Fibroblast of mammary gland (primary cell): ENCODE measurements at places on chromosomes 11 and 22.

GRCh38 chr11:1181853-1182535 lies 24.2 kb downstream of the MUC5AC start:
- no peak for DNase-seq

GRCh38 chr11:64455456-64456261 lies 96.7 kb downstream of the RPS6KA4 start:
- DNase-seq = no peak

DNA sequence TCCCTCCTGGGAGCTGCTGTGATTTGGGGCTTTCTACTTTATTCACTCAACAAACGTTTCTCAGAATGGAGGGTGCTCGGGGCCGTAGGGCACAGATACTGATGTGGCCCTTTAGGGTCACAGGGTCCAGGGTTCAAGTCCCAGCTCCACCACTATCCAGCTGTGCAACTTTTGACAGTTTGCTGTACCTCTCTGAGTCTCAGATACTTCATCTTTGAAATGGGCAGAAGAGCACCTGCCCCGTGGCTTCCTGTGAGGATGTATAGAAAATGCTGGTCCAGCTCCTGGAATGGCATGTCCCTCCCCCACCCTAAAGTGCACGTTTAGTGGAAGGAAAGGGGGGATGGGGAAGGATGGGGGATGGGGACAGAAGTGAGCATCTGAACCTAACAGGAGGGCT lies 21.9 kb upstream of the PRR5 start:
- no peak for DNase-seq

DNA sequence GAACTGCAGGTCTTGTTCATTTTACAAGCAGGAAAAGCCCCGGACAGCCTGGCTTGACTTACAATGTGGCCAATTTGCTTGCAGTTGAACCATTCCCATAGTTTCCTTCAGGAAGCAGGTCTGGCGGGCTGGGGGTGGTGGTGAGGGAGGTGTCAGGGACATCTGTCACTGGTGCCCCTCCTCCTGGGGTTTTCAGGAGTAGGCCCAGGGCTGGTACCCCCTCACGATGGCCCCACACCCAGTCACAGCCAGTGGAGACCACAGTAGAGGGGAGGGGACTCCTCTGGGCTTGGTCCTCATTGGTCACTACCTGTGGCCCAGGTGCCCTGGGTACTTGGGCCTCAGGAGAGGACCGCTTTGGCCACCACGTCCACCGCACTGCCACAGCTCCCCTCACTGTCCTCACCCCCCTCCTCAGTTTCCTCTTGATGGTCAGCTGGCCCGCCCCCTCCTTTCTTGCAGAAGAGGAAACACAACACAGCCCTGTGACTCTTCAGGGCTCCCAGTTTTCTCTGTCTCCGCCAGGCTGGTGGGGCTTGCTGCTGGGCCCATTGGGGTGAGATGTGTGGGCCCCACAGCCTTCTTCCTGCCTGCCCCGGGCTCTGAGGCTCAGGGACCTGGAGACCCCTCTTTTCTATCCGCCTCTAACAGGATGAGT lies 39.8 kb upstream of the SHISAL1 start:
- DNase-seq = no peak

GRCh38 chr11:70301191-70301590 lies 30.7 kb downstream of the PPFIA1 start:
- DNase-seq = no peak

- no peak for DNase-seq
These were observed 7.7 kb downstream of the SLC22A8 start for GRCh38 chr11:63007920-63008319.

DNA sequence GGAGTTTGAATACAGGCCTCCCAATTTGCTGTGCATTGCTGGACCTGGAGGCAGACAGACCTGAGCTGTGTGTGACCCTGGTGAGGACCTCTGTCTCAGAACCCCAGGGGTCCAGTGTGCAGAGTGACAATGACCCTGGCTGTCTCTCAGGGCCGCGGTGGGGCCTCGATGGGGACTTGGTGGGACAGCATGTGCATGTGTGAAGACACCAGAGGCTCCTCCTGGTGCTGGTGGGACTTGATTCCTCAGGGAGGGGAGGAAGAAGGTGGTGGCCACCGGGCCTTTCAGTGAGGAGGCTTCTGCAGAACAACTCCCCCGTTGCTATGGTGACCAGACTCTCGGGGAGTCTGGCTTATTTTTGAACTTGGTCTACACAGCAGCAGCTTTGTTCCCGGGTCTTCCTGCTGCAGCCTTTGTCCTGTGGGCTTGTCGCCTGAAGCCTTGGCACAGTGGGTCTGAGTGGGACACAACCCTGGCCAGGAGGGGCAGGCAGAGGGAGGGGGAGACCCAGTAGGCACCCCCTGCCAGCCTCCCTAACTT lies 35.3 kb downstream of the MCM5 start:
- no peak for DNase-seq

DNA sequence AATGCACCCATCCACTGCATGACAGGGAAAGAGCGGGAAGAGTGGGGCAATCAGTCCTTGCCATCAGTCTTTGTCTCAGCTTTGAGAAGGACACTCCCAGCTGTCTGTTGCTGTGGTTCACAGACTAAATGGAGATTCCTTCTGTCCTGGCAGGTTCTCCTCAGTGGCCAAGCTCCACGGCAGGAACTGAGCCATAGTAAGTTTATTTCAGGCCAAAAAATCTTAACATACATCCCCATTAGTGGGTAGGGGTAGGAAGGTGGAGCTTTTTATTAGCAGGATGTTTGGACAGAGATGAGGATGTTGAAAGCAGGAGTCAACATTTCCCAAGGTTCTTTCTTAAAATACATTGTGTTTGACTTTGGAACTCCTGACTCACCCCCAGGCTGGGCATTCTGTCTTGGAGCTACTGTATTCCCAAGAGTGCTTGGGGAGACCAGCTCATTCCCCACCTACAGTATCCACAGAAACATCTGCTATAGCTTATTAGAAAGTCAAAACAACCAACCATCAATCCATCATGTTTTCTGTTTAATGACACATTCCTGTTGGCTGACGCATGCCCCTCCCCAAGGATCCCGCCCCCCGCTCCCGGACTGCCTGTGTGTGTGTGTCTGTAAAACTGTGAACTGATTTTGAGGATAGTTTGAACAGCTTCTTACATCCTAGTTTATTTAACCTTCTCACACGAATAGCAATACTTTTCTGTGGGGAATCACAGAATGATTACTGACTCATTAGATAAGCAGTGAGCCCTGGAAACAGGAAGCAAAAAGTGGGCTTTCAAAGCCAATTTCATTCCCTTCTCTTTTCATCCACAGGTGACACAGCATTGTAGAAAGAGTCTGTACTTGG lies 109.5 kb downstream of the CCDC81 start:
- peak; percentile 100 for DNase-seq

DNA sequence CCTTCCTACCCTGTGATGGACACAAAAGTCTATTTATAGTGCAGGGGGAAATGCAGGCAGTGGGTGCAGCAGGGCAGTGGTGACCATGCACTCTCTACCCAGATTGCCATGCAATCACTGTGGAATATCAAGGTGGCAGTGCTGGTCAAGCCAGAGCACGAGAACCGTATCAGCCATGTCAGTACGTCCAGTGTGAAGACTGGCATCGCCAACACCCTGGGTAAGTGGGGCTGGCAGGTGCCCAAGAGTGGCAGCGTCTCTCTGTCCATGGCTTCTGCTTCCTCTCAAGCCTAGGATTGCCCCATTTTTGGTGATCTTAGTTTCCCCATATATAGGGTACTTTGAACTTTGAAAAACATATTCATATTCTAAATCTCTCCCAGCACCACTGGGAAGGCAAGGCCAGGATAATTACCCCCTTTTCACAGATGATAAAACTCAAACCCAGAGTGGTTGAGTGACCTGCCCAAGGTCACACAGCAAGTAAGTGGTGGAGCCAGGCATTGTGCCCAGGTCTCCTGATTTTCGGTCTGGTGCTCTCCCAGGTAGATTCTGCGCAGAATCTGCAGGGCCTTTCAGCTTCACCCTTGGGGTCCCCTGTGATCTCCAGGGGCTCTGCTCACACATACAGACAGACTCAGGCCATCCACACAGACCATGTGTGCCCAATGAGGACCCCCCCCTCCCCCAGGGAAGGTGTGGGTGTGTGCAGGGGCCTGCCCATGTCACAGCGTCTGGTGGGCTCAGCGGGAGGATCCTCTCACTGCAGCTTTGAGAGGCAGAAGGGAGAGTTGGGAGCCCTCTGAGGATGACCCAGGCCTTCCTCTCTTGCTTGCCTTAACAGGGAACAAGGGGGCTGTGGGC lies 7.1 kb downstream of the INPPL1 start:
- DNase-seq = no peak

- DNase-seq = no peak
These were observed 44.9 kb upstream of the TH start for GRCh38 chr11:2216400-2217064.

DNA sequence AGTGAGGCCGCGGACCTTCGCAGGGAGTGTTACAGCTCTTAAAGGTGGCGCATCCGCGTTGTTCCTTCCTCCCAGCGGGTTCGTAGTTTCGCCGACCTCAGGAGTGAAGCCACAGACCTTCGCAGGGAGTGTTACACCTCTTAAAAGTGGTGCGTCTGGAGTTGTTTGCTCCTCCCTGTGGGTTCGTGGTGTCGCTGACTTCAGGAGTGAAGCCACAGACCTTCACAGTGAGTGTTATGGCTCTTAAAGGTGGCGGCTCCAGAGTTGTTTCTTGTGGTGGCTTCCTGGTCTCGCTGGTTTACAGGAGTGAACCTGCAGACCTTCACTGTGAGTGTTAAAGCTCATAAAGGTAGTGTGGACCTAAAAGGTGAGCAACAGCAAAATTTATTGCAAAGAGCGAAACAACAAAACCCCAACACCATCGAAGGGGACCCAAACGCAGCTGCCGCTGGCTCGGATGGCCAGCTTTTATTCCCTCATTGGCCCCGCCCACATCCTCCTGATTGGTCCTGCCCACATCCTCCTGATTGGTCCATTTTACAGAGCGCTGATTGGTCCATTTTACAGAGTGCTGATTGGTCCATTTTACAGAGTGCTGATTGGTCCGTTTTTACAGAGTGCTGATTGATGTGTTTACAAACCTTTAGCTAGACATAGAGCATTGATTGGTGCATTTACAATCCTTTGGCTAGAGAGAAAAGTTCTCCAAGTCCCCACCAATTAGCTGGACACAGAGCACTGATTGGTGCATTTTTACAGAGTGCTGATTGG lies 1.2 kb upstream of the TMEM45B start:
- DNase-seq = no peak
